ENCODE measurements at places on chromosomes 1 and 21.

GRCh38 chr1:200373811-200374231, 36.0 kb downstream of the ZNF281 start:
- DNase-seq: no peak

DNA sequence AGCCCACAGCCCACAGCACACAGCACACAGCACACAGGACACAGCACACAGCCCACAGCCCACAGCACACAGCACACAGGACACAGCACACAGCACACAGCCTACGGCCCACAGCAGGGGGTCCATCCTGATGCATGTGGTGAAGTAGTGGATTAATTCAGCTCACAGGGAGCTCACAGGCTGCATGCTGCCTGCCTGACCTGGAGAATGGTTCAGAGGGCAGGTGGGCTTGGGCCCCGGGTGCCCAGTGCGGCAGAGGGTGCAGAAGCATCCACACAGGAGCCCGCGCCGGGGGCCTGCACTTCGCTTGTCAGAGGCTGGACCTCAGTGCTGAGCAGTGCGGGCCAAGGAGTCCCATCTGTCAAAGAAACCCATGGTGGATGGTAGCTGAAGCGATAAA, 21.1 kb upstream of the AJAP1 start:
- no peak for DNase-seq

- DNase-seq: no peak
Measured at GRCh38 chr1:154512760-154513159, 10.5 kb upstream of the SHE start.

DNA sequence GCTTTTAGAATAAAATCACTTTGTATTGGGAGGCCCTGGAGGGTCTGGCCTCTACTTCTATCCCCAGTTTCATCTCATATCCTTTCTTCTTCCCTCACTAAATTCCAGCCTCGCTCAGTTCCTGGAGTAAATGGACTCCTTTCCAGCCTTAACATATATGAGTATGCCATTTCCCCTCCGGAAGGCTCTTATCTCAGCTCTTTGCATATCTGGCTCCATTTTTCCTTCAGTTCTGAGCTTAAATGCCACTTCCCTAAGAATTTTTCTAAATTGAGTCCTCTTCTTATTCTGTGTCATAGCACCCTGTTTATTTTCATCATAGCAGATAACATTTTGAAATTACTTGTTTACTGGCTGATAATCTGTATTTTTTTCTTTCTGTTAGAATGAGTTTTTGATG, 20.2 kb upstream of the DUSP10 start:
- DNase-seq: no peak

GRCh38 chr1:184990204-184990603, 15.9 kb upstream of the NIBAN1 start:
- DNase-seq: no peak

DNA sequence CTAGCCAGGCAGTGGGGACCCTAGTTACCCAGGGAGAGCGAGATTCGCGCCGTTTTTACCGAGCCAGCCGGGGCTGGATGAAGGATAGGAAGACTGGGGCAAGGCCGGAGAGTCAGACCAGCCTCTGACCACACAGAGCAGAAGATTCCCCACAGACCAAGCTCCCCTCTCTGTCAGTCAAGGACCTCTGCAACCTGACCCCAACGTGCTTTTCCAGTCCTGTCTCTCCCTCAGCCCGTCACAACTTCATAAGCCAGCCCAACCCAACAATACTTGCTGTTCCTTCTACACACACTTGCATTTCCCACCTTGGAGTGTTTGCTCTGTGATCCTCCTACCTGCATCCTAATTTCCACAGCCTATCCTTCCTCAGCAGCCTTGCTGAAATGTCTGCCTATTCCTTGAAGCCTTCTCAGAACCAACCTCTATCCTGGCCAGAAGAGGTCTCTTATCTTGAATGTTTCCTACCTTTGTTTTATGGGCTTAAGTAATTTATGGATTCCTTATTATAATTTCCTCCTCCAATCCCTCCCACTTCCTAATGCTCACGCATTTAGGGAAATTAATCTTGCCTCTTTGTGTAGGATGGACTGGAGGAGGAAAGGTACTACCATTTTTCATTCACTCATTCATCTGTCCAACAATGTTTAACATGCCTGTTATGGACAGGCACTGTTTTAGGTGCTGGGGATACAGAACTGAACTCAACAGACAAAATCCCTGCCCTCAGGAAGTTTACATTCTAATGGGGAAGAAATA, at the start of gene GSTM3:
GSTM3 (minus strand) TSS at position 424 of the 759 bp plus-strand sequence. CDS start 751 bp downstream, outside the sequence.
- DNase-seq: no peak

DNA sequence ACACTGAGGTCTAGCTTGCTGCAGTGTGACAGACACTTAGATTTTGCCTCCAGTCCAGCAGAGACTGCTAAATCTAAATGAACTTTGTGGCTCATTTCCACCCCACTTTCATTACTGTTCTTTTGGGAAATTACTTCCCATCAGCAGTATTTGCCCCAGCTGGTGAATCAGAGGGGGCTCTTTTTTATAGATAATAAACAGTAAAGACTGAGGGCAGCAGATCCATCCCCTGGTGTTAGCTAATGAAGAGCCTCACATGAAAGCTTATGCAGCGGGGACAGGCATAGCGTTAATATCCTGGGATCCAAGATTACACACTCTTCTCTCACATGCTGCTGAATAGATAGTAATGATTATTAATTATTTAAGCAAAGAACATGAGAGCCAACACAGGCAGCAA, 6.4 kb upstream of the CTNNBIP1 start:
- no peak for DNase-seq

DNA sequence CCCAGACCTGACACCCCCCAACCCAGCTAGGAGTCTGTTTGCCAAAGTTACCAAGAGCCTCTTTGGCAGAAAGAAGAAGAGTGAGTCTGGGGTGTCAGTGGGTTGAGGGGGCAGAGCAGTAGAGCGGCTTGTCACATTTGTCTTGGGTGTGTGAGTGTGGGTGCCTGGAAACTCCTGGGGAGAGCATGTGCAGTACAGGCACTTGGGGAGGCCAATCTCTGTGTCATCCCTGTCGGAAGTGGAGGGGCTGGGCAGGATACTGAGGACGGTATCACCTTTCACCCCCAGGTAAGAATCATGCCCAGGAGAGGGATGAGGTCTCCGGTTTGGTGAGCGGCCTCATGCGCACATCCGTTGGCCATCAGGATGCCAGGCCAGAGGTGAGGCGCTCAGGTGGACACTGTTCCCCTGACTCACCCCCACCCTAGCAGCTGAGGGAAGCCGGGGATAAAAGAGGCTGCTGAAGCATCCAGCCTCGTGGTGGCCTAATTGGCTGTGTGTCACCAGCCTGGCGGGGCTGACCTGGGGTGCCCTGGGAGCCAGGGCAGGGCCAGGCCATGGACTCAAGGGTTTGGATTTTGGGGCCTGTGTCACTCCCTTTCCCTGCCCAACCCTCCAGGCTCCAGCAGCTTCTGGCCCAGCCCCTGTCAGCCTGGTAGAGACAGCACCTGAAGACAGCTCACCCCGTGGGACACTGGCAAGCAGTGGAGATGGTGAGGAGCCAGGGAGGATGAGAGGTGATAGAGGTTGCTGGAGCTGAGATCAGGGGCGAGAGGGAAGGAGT, 3.3 kb downstream of the PLK3 start:
- no peak for DNase-seq

GRCh38 chr1:32920833-32921232, 19.6 kb upstream of the TMEM54 start:
- no peak for DNase-seq

DNA sequence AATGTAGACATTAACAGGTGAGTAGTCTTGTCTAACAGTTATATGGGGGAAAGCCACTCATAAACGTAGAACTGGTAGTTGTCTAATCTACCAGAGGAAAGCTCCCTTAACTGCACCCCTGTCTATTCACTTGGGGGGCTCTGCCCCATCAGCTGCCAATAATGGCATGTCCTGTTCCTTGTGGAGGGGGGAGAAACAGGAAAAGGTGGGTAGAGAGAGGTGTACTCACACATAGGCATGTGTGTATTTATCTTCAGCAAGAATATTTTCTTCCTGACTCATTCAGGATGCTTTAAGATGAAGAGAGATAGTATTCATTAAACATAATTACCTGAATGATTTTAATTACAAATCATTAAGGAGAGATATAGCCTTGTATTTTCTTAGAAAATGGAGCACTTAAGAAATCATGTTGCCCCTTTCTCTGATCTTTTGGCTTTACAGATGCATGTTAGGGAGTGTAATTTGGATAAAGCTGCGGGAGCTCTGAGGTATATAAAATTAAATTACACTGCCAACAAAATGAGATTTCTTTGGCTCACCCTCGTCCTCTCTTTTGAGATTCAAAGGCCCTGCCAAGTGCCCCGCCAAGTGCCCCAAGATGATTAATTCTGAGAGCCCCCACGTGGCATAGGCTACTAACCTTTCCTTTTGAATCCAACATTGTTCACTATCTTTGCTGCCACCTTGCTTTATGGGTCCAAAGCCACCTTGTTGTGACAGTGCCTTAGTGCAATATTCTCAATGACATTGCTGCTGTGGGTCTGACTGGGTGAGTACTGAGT, 286.3 kb upstream of the LYPLAL1 start:
- no peak for DNase-seq

DNA sequence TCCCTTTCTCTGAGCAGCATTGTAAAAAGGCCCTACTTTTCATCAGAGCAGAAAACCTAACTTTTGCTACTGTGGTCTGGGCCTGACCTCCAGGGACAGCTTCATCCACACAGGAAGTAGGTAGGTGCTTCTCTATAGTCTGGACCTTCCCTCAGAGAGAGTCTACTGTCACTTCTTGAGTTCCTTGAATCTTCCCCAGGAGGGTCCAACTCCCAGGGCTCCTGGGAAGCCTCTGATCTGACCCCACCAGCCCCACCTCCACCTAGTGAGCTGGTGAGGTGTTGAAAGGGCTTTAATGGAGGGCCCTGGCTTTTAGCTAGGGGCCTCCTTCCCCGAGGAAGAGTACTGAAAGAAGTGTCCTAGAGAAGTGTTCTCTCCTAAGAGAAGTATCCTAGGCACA, 2.7 kb upstream of the VANGL2 start:
- DNase-seq: no peak

Data from mesothelial cell of epicardium (in vitro differentiated cells).